BJ (cell line): ENCODE measurements at places on chromosomes 1 and 21.
A peak's percentile ranks its signal among the peaks of the same experiment; 100 is the strongest.

DNA sequence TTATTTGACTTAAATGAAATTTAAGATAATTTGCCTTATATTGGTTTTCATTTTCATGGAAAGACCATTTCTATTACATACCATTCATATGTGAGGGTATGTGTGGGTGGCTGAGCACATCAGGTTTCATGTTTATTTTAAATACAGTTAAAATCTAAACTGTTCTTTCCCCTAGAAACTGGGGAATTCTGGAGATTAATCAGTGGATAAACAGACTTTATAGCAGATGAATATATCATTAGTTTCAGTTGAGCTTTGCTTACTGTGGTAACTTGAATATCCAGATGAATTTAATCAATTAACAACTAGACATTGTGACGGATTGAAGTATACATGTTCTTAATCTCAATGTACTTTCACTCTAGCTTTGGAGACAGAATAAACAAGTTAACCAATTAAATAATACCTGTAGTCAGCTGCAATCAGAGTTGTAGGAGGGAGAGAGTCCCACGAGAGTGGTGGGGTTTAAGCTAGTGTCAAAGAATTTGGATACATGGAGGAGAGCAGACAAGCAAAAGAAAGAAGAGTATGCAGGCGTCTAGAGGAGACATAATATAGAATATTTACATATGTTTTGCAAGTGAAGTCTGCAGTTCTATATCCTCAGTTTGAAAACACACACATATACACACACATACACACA is 97.6 kb downstream of the PDE4B start:
- DNase-seq: no peak

- no peak for DNase-seq
Observed at GRCh38 chr1:181793831-181794230, 267.7 kb downstream of the ZNF648 start.

- DNase-seq: no peak
Observed at GRCh38 chr1:162292422-162292849, 84.2 kb downstream of the SPATA46 start.

DNA sequence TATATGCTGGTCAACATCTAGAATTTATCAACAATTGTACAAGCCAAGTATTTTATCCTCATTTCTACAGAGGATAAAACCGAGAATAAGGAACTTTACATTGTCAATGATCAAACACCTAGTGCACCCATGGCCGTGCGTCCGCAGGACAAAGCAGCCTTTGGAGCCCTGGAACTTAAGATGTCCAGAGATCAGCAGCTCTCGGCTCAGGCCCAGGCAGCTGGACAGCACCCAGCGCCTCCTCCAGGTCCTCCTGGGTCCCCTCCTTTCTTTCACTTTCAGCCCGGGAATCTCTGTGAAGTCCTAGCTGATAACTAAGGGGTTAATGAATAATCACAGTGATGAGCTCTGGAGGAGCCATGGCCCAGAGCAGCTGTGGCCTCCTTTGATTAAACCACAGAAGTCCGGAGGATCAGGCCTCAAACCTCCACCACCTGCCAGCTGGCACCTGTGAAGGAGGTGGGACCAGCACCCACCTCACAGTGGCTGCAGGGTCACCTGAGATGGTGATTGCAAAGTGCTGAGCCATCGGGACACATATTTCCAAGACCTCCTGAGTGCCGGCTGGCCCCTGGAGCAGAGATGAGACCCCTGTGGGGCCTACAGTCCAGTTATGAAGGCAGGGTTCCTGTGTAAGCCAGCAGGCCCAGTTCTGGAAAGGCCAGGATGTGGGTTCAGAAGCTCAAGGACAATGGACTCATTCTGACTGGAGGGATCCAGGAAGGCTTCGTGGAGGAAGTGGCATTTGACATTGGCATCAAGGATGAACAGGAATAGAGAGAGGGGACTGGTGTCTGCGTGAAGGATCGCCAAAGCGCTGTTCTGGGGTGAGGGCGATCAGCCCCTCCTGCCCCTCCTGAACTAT is 11.6 kb upstream of the SAMD11 start:
- DNase-seq: no peak

GRCh38 chr1:34235594-34235993 is 58.9 kb downstream of the C1orf94 start:
- no peak for DNase-seq

GRCh38 chr21:43333298-43334062 is 93.5 kb downstream of the SIK1 start:
- DNase-seq: peak; percentile 84

GRCh38 chr1:11099310-11100148 is at the start of gene EXOSC10:
TSS of gene EXOSC10 (minus strand) at chr1:11099869. CDS start at chr1:11099831, 38 bp downstream.
- no peak for DNase-seq

GRCh38 chr1:112722601-112723510 is 7.7 kb upstream of the PPM1J start:
- no peak for DNase-seq

- no peak for DNase-seq
Observed at GRCh38 chr1:21344098-21344749, 54.0 kb upstream of the ECE1 start.

DNA sequence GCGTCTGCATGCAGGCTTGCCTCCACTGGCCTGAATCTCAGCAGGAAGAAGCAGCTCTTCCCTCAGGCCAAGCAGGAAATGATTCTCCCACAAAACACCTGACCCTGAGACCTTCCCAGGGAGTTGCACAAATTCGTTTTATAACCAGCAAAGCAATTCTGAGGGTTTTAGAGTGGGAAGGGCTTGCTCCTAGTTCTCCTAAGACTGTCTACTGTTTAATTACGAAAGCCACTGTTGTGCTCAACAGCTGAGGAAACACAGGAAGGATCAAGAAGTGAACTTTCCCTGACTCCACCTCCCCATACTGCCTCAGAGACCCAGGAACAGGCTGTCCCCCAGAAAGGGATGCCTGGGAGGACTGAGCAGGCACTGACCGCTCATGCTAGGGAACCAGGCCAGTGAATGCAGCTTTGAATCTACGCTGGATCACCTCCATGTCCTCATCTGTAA is 37.0 kb upstream of the PUM1 start:
- peak; percentile 80 for DNase-seq

DNA sequence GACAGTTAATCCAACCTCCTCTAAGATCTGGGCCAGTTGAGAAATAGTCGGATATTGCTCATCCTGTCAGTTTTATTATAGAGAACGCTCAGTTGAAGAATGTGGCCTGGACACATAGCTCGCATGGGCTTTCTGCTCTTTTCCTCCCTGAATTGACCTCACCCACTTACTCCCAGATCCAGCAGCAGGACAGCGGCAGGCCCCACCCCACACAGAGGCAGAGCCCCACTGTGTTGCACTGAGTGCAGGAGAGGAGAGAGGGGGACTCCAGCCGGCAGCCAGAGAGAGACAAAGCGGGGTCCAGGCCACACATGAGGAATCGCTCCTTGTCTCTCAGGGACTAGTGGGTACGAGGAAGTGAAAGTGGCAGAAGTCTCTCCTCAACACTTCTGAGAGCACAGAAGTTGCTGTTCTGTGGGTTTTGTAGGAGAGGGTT is 78.6 kb downstream of the LAMC1 start:
- DNase-seq: no peak

GRCh38 chr1:153288634-153289275 is 24.0 kb downstream of the PGLYRP3 start:
- no peak for DNase-seq

DNA sequence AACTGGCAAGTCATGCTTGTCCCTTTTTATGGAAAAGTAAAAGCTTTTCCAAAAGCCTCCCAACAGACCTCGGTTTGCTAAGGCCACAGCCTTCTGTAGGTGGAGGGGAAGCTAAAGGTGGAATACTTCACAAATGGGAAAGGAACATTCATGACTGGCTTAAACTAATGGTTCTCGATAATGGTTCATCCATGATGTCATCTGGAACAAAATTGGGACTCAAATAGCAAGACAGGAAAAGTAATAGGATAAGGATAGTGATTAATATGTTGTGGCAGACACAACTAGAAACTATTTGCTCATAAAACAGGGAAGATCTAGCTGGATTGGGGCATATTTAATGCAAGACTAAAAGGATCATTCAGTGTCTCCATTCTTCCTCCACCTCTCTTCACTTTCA is 16.7 kb upstream of the SPATA6 start:
- DNase-seq: no peak

- no peak for DNase-seq
Observed at GRCh38 chr1:22969304-22969709, 3.4 kb downstream of the LACTBL1 start.

GRCh38 chr1:68313735-68314134 is 81.4 kb upstream of the WLS start:
- DNase-seq: no peak

GRCh38 chr1:25148673-25149300 is 83.5 kb downstream of the SYF2 start:
- no peak for DNase-seq

GRCh38 chr1:219185486-219186117 is 11.9 kb downstream of the LYPLAL1 start:
- no peak for DNase-seq

DNA sequence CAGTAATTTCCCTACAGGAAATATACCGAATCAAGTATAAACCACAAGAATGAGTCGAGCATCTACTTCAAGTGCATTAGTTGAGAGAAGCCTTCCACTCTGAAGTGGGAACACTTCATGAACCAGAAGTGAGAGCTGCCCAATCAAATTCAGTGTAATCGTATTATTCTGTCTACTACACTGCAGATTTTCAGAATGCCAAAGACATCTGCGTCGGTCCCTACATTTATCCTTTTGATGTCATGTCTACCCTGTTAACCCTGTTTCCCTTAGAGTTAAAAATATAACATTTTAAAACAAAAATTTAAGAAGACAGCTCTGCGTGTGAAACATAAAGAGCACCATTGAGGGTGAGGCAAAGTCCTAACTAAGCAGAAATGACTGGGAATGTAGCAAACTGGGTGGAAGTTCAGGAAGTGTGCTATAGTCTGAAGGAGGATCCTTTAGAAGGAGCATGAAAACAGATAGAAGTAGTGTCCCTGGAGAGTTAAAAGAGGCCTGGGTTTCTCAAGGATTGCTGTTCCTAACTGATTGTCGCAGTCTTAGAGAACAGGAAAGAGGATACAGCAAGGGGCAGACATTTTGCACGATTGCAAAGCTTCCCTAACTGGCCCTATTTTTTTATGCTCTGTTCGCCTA is 291.2 kb downstream of the PTPRC start:
- no peak for DNase-seq

GRCh38 chr1:230307213-230307612 is 118.9 kb downstream of the PGBD5 start:
- DNase-seq: no peak

DNA sequence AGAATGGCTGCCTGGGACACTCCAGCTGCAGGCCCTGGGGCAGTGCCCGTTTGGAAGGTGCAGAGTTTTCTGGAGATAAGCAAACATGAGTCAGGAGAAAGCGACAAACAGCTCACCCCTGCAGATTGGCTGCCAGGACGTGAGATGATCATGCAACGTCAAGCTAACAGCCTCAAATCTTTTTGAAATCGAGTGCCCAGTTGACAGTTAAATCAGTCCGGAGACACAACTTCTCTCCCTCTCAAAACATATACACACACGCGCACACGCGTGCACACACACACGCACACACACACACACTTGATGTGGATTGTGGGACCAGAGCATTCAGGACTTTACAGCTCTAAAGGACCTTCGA is 49.4 kb downstream of the TENT5C start:
- no peak for DNase-seq
